ENCODE measurements at places on chromosomes 5 and 9. TPM values are rescaled to one million over a fixed set of nuclear protein-coding genes. Genes with fewer than 3 reads are reported as not detected.

The GDA gene
- total RNA-seq, result 0.44 TPM

The ACSL6 gene
- 0.69 TPM for total RNA-seq

The CERCAM gene
- 10.8 TPM for total RNA-seq

DNA sequence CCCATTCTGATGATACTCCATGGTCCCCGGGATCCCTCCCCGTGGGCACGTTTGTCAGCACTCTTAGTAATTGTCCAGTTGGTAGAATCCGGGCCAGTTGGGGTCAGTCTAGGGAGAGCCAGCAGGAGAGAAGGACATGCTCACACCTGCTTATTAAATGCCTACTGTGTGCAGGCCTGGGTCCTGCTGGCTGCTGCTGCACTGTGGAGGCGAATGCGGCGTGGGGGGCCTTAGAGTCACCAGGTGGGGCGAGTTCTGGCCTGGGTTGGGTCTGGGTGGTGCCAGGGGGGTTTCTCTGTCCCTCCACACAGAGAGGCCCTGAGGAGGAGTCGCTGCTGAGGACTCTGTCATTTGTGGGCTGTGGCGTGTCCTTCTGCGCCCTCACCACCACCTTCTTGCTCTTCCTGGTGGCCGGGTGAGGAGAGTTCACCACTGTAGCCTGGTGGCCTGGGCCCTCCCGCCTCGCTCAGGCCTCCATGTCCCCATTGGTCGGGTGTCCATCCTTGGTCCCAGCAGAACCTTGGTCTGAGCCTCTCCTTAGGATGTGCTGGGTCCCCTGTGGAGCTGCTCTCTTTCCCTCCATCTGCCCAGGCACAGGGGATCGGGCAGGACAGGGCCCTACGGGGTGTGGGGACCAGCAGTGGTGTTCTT lies 17.3 kb downstream of the ADGRD2 start:
- no peak overlapping the region for H3K4me3 ChIP-seq
- H3K27me3 ChIP-seq, result no peaks in the 10 kb centered on the region
- no peak for DNase-seq
- H3K4me1 ChIP-seq, result no peaks in the 10 kb centered on the region

GRCh38 chr5:34563931-34564709 lies 92.0 kb upstream of the RAI14 start:
- no peaks in the 10 kb centered on the region for H3K36me3 ChIP-seq
- DNase-seq, result peak; percentile 33
- H3K4me1 ChIP-seq, result no peaks in the 10 kb centered on the region
- no peaks in the 10 kb centered on the region for H3K27me3 ChIP-seq

DNA sequence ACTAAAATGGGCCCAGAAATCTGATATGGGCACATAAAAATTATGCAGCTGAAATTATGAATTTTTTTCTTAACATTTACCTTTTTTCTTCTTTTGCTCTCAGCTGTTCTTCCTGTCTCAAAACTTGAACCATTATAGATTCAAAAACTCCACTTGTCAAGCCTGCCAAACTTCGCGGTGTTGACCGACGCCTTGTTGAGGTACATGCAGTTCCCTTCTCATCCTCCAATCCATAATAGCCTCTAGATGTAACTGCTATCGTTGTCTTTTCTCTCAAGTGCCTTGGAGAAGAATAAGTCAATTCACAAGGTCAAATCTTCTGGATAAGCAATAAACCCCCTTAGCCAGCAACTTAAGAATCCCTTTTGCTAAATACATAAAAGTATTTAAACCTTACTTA lies 27.2 kb downstream of the RANBP6 start:
- H3K27me3 ChIP-seq, result no peaks in the 10 kb centered on the region
- no peak for DNase-seq
- H3K27ac ChIP-seq, result no peak overlapping the region
- peaks cover 2% of the 10 kb centered on the region for H3K36me3 ChIP-seq

DNA sequence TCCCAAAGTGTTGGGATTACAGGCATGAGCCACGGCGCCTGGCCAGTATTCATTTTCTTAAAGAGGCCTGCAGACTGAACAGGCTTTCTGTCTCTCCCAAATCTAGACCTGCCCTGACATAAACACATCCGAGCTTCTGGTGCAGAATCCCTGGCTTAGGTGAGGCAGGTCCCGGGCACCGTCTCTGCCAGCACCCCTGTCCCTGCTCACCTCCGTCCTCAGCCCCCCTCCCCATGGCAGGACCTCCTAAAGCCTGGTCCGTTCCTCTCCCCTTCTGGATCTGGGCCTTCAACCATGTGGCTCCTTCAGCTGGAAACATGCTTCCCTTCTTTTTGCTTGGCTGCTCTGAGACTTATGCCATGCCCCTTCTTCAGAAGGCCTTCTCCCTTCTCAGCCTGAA lies 22.7 kb upstream of the RXRA start:
- no peaks in the 10 kb centered on the region for H3K36me3 ChIP-seq
- DNase-seq, result no peak
- H3K4me3 ChIP-seq, result no peak overlapping the region
- H3K27ac ChIP-seq, result no peak overlapping the region
- H3K4me1 ChIP-seq, result no peaks in the 10 kb centered on the region

DNA sequence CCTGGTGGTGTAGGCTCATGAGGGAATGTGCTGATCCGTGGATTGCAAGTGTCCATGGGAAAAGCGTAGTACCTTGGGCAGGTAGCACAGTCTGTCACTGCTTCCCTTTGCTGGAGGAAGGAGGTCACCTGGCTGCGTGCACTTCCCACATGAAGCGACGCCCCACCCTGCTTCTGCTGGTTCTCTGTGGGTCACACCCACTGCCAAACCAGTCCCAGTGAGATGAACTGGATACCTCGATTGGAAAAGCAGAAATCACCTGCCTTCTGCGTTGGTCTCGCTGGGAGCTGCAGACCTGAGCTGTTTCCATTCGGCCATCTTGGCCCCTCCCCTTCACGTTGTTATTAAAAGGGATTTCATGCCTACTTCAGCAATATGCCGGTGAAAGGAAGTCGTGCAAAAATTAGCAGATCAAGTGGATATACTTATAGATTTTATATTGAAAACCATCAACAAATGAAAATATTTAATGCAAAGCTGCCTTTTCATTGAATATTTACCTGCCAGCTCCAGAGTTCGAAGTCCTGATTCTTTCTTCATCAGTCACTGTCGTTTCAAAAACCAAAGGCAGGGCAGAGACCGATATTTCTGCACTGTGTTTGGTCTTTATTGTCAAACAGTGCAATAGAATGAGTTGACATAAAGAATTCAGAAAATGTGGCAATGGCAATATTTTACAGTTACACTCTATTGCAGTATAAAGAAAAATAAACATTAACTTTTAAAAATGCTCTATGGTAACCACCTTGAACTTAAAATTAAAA lies 123.2 kb downstream of the JAKMIP2 start:
- H3K36me3 ChIP-seq, result no peaks in the 10 kb centered on the region
- no peak overlapping the region for H3K4me3 ChIP-seq
- no peaks in the 10 kb centered on the region for H3K27me3 ChIP-seq
- no peak overlapping the region for H3K27ac ChIP-seq
- DNase-seq, result no peak

DNA sequence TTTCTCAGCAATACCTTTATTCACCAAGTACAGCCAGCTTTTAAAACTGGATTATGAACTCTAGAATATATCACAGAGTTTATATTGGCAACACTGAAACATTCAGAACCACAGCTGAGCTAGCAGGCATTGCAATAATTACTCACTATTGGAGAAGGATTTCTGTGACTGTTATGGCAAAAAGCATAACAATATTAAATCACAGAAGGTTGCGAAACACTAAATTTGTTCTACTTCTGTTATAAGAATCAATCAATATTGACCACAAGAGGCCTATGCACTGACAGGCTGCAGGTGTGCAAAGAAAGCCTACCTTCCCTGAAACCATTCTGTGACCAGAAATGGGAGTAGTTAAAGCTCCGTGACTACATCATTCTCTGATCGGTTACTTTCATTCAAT lies 59.2 kb downstream of the AP3B1 start:
- no peaks in the 10 kb centered on the region for H3K4me1 ChIP-seq
- H3K36me3 ChIP-seq, result no peaks in the 10 kb centered on the region
- H3K27ac ChIP-seq, result no peak overlapping the region
- no peak overlapping the region for H3K4me3 ChIP-seq
- H3K27me3 ChIP-seq, result no peaks in the 10 kb centered on the region
- no peak for DNase-seq

DNA sequence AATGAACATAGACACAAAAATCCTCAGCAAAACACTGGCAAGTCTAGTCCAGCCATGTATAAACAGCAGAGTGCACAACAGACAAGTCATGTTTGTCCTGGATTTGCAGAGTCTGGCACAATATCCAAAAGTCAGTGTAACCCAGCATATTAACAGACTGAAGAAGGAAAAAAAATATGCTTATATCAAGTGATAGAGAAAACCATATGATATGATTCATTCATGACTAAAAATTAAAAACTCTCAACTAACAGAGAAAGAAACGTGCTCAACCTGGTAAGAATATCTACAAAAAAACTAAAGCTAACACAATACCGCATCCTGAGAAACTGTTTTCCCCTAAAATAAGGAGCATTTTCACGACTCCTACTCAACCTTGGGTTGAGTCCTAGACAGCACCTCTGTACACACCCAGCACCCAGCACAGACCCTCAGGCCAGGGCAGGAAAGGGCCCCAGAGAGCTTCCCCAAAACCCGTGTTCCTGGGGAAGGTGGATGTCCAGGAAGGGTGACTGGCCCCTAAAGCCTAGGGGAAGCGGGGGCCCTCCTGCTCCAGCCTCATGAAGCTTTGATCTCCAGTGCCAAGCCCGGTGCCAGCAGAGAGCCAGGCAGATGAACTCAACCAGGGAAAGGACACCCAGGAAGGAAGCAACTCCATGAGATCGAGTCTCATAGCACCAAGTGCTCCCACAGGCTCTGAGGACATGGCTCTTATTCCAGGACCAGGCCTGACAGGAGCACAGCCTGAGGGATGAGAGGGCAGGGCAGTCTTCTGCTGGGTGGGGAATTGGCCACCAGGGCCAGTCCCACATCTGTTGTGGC lies 38.9 kb downstream of the ADAMTS2 start:
- no peaks in the 10 kb centered on the region for H3K4me1 ChIP-seq
- no peaks in the 10 kb centered on the region for H3K27me3 ChIP-seq
- H3K4me3 ChIP-seq, result no peak overlapping the region
- no peaks in the 10 kb centered on the region for H3K36me3 ChIP-seq
- no peak for DNase-seq

GRCh38 chr9:89398621-89399020 lies 80.3 kb downstream of the SECISBP2 start:
- no peaks in the 10 kb centered on the region for H3K4me1 ChIP-seq
- H3K27me3 ChIP-seq, result no peaks in the 10 kb centered on the region
- H3K4me3 ChIP-seq, result no peak overlapping the region
- no peak for DNase-seq

DNA sequence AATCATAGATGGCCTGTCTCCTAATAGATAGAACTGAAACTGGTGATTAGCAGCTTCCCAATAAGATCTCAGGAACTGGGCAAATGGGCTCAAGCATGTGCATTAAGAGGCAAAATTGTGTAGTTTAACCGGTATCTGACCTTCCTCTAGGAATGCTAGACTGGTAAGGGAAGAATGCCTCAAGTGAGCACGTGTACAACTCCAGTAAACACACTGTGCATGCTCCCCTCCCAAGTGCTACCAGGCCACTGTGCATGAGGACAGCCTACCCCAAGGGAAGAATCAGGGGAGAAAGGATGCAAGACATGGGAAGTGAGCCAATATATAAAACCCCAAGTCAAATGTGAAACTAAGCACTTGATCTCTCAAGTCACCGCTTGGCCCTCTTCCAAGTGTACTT lies 1157.4 kb upstream of the CDH18 start:
- H3K4me1 ChIP-seq, result no peaks in the 10 kb centered on the region
- H3K27ac ChIP-seq, result no peak overlapping the region
- no peaks in the 10 kb centered on the region for H3K27me3 ChIP-seq
- DNase-seq, result no peak

GRCh38 chr9:93644397-93645088 lies 68.2 kb downstream of the PHF2 start:
- no peak overlapping the region for H3K4me3 ChIP-seq
- DNase-seq, result no peak
- H3K4me1 ChIP-seq, result no peaks in the 10 kb centered on the region
- no peaks in the 10 kb centered on the region for H3K27me3 ChIP-seq

DNA sequence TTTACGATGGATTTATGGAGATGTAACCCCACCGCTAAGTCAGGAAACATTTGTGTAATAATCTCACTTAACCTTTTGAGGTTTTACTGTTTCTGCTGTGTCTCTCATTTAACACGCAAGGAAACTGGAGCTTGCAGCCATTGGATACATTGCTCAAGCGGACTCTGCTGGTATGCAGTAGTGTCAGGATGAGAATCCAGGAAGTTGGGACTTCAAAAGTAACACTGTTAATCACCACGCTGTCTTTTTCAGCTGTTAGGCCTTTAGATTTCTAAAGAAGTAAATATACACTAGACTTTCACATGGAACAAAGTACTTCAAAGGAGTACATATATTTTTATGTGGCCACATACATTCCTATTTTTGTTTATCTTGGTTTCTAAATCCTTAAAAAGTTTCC lies 114.7 kb downstream of the LPAR1 start:
- no peak for DNase-seq
- H3K27ac ChIP-seq, result no peak overlapping the region
- H3K36me3 ChIP-seq, result no peaks in the 10 kb centered on the region
- no peaks in the 10 kb centered on the region for H3K27me3 ChIP-seq

DNA sequence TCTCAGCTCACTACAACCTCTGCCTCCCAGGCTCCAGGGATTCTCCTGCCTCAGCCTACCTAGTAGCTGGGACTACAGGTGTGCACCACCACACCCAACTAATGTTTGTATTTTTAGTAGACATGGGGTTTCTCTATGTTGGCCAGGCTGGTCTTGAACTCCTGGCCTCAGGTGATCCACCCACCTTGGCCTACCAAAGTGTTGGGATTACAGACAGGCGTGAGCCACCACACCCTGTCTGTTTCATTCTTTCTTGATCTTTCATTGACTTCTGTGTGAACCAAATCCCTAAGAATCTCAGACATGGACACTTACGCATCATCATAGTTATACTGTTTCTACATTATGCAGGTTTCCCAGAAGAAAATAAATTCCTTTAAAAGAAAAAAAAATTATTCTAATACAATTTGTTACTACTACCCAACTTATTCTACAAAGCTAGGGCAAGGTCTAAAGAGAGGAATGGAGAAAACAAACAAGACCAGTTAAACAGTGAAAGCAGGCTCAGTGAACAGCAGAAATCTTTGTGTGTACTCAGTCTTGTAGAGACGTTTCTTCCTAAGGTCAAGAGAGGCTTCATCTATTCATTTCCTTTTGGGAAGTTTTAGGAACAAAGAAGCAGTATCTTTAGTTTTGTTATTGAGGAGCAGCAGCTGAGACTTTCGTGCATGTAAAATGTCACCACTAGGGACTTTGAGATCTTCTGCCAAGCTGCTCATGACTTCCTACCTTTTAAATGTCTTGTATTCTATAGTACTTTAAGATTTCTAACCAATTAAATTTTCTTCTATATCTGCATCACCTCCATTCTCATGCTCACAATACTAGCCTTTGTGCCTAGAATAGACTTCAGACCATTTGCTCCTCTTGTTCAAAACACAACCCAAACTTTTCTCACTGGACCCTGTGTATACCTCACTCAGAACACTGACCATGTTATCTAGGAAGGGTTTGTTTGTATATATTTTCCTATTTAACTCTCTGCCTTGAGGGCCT lies 5.6 kb upstream of the HMGCR start:
- H3K4me1 ChIP-seq, result peaks cover 6% of the 10 kb centered on the region
- no peak for DNase-seq
- H3K27me3 ChIP-seq, result no peaks in the 10 kb centered on the region
- no peak overlapping the region for H3K4me3 ChIP-seq
